Activated B cell treated with CpG ODN at 0.5 μM for 24 hours (primary cell): ENCODE measurements at places on chromosomes 2 and 18. TPM values are rescaled to one million over a fixed set of nuclear protein-coding genes. Genes with fewer than 3 reads are reported as not detected.

DNA sequence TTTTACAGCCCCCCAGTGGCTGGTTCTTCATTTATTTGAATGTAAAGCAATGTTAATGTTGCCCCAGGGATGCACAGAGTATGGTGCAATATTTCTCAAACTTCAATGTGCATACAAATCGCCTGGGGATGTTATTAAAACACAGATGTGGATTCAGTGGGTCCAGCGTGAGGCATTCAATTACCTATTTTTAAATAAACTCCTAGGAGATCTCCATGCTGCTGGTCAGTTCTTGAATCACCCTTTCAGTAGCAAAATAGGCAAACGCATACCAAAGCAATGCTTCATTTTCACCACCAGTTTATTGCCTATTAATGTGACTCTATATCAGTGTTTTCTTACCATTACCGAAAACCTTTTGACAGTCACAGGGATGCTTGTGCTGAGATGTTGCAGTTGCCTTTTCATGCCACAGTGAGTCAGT lies 530.7 kb downstream of the CBLN2 start:
- H3K4me1 ChIP-seq: no peaks in the 10 kb centered on the region
- no peaks in the 10 kb centered on the region for H3K36me3 ChIP-seq
- H3K27ac ChIP-seq: no peak overlapping the region
- DNase-seq: no peak
- no peak overlapping the region for H3K4me3 ChIP-seq

DNA sequence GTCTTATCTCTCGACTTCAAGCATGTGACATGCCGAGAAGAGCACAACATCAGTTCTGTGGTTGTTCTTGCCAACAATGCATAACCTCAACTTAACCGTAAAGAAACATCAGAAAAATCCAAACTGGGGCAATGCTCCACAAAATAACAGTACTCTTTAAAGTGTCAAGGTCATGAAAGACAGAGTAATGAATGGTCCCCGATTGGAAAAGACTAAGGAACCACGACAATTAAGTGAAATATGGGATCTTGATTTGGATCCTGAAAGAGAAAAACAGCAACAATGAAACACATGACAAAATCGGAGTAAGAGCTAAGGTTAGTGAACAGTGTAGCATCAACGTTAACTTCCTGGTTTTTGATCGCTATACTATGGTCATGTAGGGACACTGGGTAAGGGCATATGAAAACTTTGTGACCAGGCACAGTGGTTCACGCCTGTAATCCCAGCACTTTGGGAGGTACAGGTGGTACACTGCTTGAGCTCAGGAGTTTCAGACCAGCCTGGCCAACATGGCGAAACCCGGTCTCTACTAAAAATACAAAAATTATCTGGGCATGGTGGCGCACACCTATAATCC lies 55.2 kb downstream of the UNC50 start:
- H3K27me3 ChIP-seq: no peaks in the 10 kb centered on the region
- H3K27ac ChIP-seq: no peak overlapping the region
- no peak overlapping the region for H3K4me3 ChIP-seq
- no peak for DNase-seq
- H3K36me3 ChIP-seq: peaks cover 45% of the 10 kb centered on the region

GRCh38 chr2:72965770-72966450 lies 48.6 kb downstream of the EMX1 start:
- H3K27me3 ChIP-seq: no peaks in the 10 kb centered on the region
- no peak for DNase-seq

DNA sequence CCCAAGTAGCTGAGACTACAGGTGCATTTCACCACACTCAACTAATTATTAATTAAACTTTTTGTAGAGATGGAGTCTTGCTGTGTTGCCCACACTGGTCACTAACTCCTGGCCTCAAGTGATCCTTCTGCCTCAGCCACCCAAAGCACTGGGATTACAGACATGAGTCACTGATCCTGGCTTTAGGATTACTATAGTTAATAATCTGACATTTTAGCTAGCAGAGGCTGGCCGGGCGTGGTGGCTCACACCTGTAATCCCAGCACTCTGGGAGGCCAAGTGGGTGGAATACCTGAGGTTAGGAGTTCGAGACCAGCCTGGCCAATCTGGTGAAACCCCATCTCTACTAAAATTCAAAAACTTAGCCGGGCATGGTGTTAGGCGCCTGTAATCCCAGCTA lies 39.5 kb downstream of the USP34 start:
- peaks cover 54% of the 10 kb centered on the region for H3K4me1 ChIP-seq
- no peaks in the 10 kb centered on the region for H3K27me3 ChIP-seq
- H3K4me3 ChIP-seq: no peak overlapping the region
- no peak overlapping the region for H3K27ac ChIP-seq

- peaks cover 23% of the 10 kb centered on the region for H3K4me1 ChIP-seq
- no peaks in the 10 kb centered on the region for H3K27me3 ChIP-seq
- peaks cover 37% of the 10 kb centered on the region for H3K36me3 ChIP-seq
- peak overlapping the region; percentile 96 for H3K27ac ChIP-seq
Observed at GRCh38 chr2:108786008-108786353, 590 bp upstream of the CCDC138 start.

GBX2 gene
- total RNA-seq: not detected in 2 replicates

C2orf66 gene
- not detected in 2 replicates for total RNA-seq
